CD4-positive, alpha-beta T cell treated with Interferon alpha-2 for 1 hour (primary cell): ENCODE measurements at places on chromosomes 13 and 19.

DNA sequence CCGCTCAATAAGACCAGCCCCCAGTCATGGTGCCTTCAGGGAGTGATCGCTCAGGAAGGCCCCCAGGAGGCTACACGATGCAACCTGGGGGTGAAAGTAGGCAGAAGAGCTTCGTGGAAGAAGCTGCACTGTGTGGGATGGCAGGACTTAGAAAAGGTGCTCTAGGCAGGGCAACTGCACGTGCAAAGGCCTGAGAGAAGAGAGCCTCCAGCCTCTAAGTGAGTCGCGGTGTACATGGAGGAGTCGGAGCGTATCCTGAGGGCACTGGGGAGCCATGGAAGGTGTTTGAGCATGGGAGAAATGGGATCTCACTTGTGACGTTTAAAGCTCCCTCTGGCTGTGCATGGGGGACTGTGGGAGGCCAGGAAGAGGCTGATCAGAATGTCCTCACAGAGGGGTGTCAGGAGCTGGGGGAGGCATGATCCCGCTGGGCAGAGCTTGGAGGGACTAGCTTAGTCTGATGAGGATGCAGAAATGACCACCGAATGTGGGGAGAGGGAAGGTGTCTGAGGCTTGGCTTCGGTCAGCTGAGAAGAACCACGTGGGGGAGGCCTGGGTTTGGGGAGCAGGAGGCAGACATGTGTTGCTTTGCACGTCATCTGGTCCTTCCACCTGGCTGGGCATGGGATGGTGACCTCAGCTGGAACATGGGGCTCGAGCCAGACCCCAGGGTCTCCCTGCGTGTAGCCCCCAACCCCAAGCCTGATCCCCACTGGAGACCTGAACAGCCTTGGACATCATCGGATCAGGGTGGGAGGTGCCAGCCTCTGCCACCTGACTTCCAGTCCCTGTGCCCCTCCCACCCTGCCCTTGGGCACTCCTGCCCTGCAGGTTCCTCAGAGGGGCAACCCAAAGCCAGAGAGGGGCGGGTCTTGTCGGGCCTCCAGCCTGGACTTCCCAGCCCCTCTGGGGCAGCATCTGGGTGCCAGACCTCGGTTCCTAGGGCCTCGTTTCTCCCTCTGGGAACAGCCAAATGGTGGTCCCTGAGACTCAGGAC is 1.1 kb downstream of the APC2 start:
- DNase-seq = no peak

DNA sequence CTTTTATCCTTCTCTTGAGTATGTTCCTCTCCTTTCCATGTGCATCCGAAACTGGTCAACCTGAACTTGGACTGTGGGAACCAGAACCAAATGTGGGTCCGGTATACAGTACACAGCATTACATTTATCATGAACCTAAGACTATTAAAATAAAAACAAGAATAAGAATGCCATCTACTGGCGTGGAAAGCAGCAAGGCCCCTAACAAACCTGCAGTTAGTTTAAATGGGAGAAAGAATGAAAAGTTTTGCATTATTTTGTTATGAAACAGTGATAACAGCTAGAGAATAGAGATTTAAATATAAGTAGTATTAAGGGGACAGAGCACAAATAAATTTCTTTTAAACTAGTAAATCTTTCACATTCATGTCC is 159.5 kb downstream of the RBM26 start:
- no peak for DNase-seq

- no peak for DNase-seq
These were observed 540.5 kb downstream of the PCDH9 start for GRCh38 chr13:66689628-66690027.

DNA sequence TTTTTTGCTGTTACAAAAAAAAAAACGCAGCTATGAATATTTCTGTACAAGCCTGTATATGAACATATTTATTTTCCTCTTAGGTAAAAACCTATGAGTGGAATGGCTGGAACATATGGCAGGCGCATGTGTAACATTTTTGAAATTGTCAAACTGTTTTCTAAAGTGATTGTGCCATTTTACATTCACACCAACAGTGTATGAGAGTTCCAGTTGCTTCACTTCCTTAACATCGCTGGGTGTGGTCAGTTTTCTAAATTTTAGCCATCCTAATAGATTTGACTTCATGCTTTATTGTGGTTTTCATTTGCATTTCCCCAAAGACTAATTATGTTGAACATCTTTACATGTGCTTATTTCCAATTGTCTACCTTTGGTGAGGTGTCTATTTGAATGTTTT is 306.8 kb downstream of the KCNRG start:
- no peak for DNase-seq

GRCh38 chr19:27717825-27718224 is 1495.1 kb downstream of the UQCRFS1 start:
- DNase-seq = no peak

DNA sequence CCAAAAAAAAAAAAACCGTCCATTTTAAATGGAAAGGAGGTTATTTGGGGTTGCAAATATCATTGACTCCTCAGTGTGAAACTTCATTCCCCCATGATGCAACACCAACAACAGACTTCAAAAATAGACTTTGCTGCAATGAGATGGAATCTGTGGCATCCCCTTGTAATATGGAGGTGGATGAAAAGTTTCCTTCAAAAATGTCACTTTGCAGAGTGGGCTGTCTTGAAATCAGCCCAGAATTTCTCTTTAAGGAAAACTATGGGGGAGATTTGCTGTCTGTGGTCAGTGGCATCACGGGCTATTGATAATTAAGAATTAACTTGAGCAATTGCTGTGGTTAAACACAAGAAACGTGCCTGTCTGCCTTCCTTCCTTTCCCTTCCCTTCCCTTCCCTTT is 1.5 kb downstream of the GPR18 start:
- no peak for DNase-seq

- no peak for DNase-seq
These were observed 6.8 kb downstream of the ADPRHL1 start for GRCh38 chr13:113446488-113446854.

- DNase-seq = no peak
These were observed 43.5 kb upstream of the SHISA2 start for GRCh38 chr13:26095338-26095737.

GRCh38 chr19:2823646-2824045 is 4.0 kb downstream of the ZNF554 start:
- no peak for DNase-seq

- DNase-seq = no peak
These were observed 20.4 kb downstream of the PCID2 start for GRCh38 chr13:113187883-113188665.

DNA sequence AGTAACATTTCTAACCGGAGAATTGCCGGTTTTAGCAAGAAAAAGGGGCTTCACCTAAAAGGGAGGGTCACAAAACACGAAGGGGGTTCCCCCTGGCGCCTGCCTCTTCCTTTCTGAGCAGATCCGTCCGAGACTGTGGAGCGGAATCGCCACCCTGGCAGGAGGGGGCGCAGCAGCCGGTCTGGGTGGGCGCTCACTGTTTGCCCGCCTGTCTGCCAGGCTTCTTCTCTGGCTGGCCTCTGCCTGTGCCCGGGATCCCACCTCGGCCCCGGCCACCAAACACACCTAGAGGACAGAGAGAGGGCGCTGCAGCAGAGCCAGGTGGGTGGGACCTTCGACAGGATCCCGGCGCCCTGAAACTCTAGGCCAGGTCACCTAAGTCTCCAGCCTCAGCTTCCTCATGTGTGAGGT is 15.6 kb downstream of the LSM4 start:
- DNase-seq = no peak

DNA sequence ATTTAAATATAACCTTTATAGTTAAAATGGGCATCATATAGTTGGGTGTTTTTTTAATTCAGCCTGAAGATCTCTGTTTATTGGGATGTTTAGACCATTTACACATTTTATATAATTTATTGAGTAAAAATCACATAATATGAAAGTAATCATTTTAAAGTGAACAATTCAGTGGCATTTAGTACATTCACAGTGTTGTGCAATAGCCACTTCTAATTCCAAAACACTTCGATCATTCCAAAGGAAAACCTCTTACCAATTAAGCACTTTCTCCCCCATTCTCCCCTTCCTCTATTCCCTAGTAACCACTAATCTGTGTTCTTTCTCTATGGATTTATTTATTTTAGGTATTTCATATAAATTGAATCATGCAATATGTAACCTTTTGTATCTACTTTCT is 30.2 kb downstream of the ZNF527 start:
- no peak for DNase-seq

GRCh38 chr13:112675366-112675756 is 14.5 kb upstream of the ATP11A start:
- no peak for DNase-seq

- DNase-seq = no peak
These were observed 391.7 kb upstream of the SGCG start for GRCh38 chr13:22789027-22789593.

- DNase-seq = no peak
These were observed 8.6 kb downstream of the TLE2 start for GRCh38 chr19:3020321-3020960.

- DNase-seq = no peak
These were observed 420.8 kb upstream of the SLITRK1 start for GRCh38 chr13:84303035-84303434.

DNA sequence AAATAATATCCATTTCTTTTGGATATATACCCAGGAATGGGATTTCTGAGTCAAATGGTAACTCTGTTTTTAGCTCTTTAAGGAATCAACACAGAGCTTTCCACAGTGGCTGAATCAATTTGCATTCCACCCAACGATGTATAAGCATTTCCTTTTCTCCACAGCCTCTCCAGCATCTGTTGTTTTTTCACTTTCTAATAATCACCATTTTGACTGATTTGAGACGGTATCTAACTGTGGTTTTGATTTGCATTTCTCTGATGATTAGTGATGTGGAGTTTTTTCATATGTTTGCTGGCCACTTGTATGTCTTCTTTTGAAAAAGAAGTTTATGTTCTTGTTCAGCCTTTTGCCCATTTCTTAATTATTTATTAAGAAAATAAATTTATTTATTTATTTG is 352.2 kb upstream of the OBI1 start:
- DNase-seq = no peak

DNA sequence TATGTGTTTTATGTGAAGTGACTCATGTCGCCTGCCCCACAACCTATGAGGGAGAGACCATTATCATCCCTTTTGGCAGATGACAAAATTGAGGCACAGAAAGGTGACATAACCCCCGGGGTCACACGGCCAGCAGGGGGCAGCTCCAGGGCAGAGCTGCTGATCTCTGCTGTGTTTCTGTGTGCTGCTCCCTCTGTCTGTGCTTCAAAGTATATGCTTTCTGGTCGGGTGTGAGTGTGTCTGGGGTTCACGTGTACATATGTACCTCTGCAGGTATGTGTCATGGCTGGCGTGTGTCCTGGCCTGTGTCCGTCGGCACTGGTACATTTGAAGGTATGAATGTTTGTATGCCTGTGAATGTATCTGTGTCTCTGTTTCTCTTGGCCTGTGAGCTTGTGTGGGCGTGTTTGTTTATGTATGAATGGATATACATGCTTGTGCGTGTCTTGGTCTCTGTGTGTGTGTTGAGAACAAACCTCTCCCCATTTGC is 7.1 kb downstream of the LIPE start:
- DNase-seq = peak; percentile 84

DNA sequence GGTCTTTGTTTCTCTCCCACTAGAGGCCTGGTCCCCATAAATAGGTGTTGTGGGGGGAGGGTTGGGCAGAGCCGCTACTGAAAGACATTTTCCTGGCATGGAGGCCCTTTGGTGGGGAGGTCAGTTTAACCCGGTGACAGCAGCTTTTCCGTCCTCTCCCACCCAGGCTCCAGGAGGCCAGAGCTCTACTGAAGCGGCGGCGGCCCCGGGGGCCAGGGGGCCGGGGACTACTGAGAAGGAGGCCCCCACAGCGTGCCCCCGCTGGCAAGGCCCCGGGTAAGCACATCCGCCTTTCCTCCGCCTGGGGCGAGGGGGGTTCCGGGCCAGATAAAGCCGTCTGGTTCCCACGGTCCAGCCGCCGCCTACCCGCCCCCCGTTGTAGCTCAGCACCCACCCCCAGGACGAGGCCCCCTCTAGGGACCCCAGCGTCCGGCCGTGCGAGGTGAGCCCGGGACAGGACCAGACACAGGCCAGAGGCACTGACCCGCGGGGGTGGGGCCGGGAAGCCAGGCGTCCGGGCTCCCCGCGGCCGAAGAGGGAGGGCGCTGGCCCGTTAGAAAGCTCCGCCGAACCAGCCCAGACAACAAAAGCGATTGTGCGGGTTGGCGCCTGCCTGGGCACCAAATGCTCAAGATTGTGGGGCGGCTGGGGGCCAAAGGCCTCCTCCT is 1.1 kb upstream of the LTBP4 start:
- no peak for DNase-seq

GRCh38 chr13:85287528-85287927 is 511.7 kb downstream of the SLITRK6 start:
- DNase-seq = no peak

- DNase-seq = peak; percentile 36
These were observed 60.4 kb downstream of the KCNRG start for GRCh38 chr13:50075619-50076097.

- no peak for DNase-seq
These were observed 310.0 kb upstream of the KLF12 start for GRCh38 chr13:74444161-74444571.

GRCh38 chr13:87057807-87058520 is 613.2 kb upstream of the SLITRK5 start:
- no peak for DNase-seq

DNA sequence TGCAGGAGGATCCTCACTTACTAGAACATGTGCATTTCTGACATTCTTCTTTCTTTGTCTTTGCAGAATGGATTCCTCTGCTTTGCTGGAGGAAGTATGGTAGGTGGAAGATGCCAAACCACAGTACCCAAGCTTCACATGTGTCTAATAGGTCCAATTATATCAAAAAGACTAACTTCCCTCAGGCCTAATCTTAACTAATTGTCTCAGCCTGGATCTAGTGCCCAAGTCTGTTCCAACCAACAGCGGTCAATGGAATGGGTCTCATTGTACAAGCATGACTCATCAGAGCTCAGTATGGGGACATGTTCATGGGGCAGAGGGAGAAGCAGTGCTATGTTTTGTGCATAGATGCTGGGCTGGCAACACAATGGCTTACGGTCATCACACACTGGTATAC is 81.6 kb upstream of the CSNK1A1L start:
- no peak for DNase-seq

DNA sequence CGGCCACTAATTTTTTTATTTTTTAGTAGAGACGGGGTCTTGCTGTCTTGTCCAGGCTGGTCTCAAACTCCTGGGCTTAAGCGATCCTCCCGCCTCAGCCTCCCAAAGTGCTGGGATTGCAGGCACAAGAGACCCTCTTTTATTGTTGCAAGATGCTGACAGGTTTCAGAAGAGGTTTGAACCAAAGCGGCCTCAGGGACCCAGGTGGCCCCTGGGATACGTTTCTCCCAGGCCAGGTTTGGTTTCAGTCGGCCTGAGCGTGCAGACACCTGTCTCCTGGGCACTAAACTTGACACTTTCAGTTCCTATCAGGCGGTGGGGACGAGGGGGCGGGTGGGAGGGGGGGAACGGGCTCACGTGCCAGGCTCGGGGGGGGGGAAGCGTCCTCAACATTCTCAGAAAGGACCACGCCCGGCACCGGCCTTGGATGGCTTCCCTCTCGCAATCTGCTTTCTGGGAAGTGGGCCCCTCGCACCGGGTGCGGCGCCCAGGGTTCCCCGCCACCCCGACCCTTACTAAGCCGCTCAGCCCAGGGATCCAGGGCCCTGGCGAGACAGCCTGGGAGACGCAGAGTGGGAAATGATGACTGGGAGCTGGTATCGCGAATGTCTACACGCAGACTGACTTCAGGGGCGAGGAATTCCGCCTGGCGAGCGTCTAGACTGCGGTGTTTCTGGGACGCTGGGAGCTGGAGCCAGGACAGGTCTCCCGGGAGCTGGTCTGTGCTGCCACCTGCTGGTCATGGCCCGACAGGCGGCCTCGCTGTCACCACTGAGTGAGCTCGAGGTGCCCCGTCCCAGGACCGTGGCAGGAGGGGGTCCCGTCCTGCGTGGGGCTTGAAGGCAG is 91.6 kb downstream of the GNG7 start:
- peak; percentile 84 for DNase-seq

GRCh38 chr19:47994209-47994802 is at the start of gene ELSPBP1:
TSS of gene ELSPBP1 (plus strand) at chr19:47994632. CDS start at chr19:48008668, 14,036 bp downstream.
- DNase-seq = no peak
